ENCODE measurements at places on chromosomes 11 and 22.

DNA sequence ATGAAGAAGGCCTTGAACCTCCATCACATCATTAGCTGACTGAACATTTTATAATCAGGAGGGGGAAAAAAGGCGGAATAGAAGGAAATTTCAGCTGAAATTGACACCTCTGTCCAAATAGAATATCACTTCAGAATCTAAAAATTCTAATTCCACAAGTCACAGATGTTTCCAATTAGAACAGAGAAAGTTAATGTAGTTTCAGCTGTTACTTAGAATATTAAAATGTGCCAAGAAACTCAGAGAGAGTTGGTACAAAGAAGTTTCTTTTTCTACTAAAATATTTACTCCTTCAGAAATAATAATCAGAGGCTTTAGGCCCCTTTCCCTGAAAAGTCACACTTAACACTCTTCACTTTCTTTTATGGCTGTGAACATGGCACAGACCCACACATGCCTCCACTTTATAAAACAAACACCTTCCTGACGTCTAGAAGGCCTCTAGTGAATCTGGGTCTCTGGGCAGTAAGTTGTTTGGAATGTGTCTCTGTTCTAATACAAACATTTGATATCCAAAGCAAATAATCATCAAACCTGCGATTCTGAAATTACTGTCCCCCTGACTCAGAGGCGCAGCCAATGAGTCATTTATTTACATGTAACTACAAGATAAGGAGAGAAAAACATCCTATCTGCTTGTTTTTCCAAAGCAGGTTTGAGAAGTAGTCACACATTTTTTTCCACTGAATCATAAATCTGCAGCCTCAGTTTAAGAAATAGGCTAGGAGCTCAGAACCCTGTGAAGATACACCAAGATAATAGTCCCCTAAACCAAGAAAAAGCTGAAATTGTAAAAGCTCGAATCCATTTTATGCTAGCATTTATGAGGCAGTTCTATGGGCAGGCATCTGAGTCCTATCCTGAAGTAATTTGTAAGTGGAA lies 148.4 kb downstream of the ME3 start:
- no peak for DNase-seq

DNA sequence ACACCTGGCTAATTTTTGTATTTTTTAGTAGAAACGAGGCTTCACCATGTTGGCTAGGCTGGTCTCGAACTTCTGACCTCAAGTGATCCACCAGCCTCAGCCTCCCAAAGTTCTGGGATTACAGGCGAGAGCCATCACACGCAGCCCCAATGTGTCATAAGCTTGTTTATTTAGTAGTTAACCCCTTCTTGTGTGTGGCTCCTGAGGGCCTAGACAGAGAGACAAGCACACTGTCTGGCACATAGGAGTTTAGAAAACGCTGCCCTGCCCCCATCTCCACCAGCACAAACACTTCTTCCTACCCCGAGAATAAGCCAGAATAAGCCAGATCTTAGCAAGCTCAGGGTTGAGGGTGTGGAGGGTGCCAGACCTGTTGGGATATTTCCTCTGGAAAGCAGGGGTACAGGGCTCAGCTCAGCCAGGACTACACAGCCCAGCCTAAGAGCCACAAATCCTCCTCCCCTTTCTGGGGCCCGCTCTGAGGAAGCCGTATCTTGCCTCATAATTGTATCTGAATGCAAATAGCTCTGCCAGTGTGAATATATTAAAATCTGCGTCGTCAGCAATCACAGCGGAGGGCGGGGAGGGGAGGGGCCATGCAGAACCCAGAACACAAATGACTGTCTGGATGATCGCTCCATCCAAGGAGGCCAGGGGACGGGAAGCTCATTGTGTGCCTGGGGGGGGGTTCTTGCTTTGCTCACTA lies 247.3 kb downstream of the MN1 start:
- DNase-seq, result no peak

DNA sequence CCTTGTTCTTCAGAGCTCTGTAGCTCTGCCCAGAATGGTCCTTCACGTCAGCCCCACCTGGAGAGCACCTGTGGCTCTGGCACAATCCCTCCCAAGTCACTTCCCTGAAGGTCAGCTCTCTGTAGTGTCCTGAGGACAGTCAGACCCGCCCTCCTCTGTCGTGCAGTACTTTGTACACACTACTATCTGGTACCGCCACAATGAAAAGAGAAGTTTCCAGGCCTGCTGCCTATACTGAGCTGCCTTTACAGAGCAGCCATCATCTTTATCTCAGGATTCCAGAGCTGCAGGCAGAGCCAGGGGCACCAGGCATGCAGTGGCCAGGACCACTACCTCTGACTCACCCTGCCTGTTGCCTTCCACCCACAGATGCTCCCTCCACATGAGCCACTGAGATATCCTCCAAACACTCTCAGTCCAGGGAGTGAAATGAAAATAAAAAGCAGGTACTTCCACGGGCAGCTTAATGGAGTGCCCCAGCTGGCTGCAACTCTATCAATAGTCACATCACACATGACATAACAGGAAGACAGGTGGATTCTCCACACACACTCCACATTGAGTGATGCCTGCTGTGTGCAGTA lies 7.3 kb downstream of the PACSIN2 start:
- DNase-seq, result no peak

DNA sequence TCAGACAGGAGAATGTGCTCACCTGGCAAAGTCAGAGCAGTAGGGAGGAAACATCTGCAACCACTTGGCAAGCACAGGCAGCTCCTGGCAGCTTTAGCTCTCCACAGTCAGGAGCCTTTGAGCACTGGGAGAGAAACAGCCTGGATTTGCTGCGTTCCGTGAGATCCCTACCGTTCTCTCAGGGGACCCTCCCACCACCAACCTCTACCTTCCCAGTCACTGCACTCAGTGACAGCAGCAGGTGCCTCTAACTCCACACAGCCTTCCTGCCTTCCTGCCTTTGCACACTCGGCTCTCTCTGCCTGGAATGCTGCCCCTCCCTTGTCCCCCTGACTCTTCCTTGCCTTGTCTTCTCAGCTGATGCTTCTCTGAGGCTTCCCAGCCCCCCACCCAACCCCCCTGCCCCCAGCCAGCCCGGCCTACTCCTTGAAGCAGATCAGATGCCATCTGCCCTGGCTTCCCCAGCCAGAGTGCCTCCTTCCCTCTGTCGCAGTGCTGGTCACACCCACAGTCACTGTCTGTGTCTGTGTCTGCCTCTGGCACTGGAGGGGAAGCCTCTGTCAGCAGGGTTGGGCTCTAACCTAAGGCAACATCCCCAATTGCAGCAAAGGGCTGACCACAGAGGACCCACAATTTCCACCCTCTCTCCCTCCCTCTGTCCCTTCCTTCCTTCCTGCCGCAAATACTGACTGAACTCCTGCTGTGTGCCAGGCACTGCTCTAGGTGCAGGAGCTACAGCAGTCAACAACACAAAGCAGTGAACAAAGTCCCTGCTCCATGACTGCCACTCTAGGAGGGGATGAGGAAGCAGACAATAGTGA lies 14.9 kb upstream of the TSKU start:
- DNase-seq, result no peak

- no peak for DNase-seq
Measured at GRCh38 chr22:22194931-22195264, 49.7 kb upstream of the VPREB1 start.

GRCh38 chr11:117820071-117820470 lies 4.5 kb downstream of the FXYD2 start:
- no peak for DNase-seq

GRCh38 chr11:8717876-8718753 lies 35.5 kb downstream of the RPL27A start:
- no peak for DNase-seq

DNA sequence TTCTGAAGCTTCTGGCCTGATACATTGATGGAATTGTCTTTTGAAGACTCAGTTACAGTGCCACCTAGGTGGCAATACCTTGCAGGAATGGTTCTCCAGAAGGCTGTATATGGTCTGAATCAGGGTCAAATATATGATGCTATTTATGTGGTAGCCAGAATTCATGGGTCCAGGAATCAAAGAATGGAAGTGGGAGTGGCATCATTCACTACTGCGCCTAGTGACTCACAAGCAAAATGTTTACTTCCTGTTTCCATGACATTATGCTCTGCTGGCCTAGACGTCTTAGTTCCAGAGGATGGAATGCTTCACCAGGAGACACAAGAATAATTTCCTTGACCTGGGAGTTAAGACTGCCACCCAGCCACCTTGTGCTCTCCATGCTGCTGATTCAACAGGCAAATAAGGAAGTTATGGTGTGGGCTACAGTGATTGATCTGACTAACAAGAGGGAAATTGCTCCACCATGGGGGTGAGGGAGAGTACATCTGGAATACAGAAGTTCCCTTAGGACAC lies 491.8 kb downstream of the ETS1 start:
- DNase-seq, result no peak

GRCh38 chr11:28981381-28981780 lies 873.2 kb downstream of the METTL15 start:
- no peak for DNase-seq

DNA sequence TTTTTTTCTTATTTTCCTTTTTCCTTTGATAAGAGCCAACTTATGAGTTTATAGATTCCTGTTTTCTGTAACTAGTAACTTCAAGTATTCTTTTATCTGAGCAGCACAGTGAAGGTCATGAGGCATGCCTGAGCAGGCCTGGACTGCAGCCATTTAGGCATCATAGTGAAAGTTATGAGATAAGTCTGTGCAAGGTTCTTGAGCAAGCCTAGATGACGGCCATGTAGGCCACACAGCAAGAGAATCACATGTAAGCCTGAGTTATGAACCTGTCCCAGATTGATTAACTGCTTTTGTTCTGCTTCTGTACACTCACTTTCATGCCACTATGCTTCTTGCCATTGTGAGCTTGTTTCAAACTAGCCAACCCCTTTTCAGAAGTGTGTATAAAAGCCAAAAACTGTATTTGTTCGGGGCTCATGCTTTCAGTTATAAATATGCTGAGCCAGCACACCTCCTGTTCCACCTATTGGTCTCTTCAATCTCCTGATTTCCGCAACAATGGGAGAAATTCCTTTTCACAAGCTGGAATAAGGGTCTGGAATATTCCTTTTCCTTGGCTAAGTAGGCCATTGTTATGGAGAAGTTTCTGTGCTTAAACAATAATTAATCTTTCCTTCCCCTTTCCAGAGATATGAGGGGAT lies 745.7 kb downstream of the FAM181B start:
- no peak for DNase-seq

DNA sequence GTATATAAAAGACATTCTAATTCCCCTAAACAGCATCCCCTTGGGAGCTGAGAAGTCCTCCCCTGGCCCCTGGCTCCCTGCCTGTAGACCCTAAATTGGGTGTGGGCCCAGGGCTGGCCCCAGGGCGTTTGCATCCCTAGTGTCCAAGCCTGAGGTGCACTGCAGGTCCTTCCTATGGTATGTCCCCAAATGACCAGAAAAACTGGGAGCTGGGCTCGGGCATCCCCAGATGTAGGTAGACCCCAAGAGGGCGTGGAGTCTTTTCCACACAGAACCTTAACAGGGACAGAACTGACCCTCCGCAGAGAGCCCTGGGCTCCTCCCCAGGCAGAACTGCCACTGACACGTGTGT lies 782 bp upstream of the OSBPL5 start:
- DNase-seq, result no peak

- DNase-seq, result no peak
Measured at GRCh38 chr11:130218501-130219070, 59.0 kb downstream of the ST14 start.

DNA sequence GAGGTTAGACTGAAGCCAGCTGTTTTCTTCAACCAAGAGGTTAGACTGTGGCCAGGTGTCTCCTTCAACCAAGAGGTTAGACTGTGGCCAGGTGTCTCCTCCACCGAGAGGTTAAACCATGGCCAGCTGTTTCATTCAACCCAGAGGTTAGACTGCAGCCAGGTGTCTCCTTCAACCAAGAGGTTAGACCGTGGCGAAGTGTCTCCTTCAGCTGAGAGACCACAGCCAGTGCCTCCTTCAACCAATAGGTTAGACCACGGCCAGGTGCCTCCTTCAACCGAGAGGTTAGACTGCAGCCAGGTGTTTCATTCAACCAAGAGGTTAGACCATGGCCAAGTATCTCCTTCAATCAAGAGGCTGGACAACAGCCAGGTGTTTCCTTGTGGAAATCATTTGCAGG lies 498.1 kb downstream of the TBC1D22A start:
- DNase-seq, result no peak

- no peak for DNase-seq
Measured at GRCh38 chr22:19448739-19449421, 1.4 kb upstream of the C22orf39 start.

DNA sequence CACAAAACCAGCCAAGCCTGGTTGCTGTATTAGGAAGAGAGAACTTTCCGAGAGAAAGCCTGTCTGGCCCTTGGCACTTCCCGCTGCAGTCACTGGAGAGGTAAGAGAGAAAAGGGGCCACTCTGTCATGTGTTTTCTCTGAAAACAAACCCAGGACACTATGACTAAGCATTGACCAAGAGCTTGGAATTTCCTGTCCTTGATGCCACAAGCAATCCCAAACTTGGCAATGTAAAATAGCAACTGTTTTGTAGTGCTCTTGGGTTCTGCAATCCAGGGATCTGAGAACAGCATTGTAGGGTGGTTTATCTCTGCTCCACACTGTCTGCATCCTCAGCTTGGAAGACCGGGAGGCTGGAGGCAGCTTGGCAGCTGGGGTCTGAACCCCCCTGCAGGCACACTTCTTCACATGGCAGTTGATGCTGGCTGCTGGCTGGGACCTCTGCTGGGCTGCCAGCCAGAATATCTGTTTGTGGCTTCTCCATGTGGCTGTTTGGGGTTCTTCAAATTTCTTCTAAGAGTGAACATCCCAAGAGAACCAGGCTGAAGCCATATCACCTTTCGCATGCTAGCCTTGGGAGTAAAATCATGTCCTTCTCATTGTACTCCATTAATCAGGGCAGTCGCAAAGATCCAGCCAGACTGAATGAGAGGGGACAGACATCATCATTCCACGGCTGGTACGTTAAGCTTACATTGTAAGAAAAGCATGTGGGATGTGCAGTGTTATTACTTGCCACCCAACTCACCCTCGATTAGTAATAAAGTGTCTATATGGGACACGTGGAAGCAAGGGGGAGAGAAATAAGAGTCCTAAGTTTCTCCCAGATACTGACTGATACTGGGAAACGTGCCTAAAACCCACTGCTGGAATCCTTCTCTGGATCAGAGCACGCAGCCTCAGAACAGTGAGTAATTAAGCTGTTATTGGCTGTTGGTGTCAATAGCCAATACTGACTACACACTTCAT lies 537.4 kb upstream of the B3GAT1 start:
- no peak for DNase-seq

GRCh38 chr11:975827-976226 lies 50.2 kb downstream of the AP2A2 start:
- no peak for DNase-seq

DNA sequence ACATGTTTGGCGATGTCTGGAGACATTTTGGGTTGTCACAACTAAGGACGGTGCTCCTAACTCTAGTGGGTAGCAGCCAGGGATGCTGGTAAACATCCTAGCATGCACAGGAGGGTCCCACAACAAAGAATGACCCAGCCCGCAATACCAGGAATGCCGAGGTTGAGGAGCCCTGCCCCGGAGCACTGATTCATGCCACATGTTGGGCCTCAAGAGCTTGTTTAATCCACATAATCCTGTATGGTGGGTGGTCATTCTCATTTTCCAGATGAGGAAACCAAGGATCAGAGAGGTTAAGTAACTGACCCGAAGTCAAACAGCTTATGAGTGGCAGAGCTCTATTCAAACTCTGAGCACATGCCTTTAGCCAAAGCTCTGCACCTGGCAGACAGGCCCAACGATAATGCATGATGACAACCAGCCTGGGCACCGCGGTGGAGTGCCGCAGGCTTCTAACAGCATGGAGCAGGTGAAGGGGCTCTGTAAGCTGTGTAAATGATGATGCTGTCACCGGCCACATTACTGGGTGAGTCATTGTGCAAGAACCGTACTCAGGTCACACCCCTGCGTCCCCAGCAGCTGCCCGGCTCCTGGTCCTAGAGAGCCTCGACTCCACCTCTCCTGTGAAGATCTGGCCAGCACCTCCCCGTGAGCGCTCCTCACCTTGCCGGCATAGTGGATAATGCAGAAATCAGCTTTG lies 58.6 kb downstream of the APOL1 start:
- DNase-seq, result no peak
